ENCODE measurements at places on chromosomes 16 and 17.

GRCh38 chr16:87344165-87344930, 27.2 kb upstream of the C16orf95 start:
- no peak for DNase-seq

DNA sequence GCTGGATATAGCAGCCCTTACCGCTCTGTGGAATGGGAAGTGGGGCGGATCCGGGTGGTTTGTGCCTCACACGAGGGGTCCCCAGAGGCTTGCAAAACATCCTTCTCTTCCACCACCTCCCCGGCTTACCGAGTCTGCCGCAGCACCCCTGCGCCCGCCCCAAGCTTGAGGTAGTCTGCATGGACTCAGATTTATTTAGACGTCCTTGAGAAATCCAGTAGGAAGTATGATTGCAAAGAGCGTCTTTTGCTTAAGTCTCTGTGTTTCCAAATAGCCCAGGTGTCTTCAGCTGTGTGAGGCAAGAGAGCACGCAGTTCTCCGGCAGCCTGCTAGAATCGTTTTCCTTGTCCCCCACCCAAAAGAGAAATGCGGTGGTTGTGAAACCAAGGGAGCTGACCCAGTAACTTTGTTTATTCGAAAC, 2.4 kb downstream of the KIAA0513 start:
- no peak for DNase-seq

DNA sequence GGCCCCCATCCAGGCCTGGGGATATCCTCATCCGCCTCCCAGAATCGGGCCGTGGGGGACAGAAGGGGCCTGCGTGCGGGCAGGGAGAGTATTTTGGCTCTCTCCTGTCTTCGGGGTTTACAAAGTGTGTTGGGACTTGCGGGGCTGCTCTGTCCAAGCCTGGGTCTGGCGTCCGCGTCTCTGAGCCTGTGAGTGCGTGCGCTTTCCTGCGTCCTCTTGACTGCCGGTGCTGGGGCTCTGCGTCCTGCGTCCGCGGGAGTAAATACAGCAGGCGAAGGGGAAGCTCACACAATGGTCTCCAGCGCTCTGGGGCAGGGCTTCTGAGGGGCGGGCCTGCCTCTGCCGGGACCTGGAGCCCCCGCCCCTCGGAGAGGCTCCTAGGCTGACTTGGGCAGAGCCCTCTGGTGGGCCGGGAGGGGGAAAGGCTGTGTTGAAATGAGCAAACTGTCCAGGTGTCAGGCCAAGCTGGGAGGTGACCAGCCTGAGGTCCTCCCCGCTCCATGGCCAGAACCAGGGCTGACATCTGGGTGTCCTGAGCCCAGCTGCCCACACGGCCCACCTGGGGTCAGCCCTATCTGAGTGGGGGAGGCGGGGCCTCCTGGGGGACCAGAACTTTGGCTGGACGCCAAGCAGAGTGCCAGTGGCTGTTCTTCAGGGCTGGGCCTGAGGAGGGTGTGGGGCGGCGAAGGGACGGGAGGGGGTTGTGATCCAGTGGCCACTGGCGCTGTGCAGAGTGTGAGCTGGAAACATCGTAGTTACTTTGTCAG, 233.6 kb downstream of the SEC14L1 start:
- DNase-seq, result peak; percentile 87

GRCh38 chr16:58461640-58462039, 38.3 kb upstream of the NDRG4 start:
- no peak for DNase-seq

- no peak for DNase-seq
Observed at GRCh38 chr16:3674513-3675295, 20.2 kb downstream of the DNASE1 start.

DNA sequence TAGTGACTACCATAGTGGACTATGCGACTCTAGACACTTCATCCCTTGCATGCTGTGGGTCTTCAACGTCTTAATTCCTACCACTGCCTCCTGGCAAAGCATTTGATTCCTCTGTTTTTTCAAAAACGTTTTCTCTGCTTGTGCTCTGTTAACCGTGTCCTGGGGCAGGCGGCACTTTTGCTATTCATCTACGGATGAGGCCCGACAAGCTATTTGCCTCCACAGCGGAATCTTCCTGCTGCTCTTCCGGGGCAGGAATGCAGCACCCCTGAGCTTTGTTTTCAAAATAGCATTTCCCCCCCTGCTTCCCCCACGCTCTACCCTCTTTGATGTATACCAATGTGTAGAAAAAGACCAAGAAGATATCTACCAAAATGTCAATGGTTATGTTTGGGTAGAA, 39.8 kb upstream of the METTL16 start:
- no peak for DNase-seq

DNA sequence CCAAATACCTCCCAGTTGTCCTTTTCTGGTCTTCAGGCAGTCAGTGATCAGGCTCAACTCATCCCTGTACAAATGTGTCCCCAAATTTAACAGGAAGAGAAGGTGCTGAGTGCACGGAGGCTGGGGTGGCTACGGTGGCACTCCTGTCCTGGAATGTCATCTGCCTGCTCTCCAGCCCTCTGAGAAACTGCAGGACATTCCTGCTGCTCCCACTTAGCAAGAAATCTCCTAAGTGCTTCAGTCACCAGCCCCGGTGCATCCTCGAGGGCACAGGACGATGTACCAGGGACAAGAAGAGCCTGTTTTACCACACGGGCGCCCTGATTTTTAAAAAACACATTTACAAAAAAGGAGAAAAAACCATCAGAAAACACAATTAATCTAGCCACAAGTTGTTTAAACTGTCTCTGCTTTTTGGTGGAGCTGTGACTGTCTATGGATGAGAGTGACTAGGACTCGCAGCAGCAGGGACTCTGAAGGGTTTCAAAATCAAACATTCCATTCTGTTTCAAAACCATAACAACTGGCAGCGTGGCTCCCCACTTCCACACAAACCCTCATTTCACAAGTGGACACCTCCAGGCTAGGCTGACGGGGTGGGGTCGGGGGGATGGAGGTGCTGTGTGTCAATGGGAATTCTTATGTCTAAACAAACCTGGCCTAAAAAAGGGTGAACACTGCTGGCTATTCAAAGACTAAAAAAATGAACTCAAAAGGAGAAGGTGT, 65.3 kb upstream of the CNEP1R1 start:
- DNase-seq, result no peak

DNA sequence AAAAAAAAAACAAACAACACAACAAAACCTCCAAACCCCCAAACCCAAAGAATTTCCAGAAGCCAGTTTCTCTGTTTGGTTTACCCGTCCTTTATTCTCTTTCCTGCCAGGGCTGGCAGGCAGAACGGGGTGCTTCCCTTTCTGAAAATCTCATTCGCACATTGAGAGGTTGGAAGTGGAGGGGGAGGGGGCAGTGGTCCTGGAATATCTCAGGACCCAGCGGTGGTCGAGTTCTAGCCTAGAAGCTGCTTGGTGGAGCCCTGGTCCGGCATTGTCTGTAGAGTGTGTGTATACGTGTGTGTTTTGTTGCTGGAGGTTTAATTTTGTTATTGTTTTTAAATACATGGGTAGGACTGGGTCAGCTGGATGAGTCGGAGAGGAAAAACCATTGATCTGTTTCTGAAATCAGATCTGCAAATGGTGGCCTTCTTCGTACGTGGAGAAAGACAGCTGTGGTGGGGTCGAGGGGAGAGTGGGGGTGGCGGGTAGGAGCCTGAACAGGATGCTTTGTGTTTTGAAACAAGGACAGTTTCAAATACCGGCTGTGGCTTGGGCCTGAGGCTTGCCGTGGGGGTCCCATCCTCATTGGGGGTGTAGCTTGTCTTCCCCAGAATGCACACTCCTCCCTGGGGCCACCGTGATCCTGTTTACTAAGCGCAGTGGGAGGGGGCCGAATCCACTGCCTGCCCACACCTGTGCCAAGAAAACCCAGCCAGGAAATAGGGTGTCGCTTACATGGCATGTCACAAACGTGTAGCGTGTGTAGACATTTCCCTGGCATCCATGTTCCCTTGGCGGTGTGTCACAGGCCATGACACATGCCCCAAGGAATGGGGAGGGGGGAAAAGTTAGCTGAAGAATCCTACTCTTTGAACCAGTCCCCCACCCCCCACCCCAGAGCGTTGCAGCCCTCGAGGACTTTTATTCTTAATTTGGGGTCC, 1.6 kb downstream of the CMIP start:
- no peak for DNase-seq

DNA sequence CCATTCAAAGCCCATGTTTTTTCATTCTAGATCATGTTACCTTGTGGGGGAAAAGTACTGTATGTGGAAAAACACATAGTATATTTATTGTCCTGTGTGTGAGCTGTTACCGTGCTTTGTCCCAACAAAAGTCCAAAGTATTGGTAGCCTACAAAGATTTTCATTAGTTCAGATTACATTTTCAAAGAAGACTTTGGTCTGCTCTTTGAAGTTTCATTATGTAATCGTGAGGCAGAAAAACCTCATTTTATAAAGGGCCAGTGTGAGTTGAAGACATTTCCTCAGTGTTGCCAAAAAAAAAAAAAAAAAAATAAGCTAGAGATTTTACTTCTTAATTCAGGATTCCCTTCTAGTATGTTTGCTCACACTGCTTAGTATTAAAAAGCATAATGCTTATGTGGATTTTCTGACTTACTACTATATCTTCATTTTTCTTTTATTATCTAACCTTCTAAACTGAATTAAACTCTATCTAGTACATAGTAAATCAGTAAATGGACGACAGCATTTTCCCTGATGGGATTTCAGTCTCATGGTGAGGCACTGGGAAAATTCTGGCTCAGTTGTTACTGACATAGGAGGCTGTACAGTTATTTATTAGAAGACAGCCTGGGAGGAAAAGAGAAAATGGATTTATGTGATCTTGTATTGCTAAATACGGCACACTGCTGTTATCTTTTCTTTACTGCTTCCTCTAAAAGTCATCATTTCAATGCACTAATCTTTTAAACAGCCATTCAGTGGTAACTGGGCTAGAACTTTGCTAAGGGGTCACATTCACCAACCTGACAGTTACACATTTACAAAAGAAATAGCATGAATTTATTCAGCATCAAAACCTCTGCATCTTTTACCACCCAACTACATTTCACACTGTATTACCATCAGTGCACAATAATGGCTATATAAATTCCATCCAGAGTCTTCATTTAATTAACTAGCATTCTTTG, 100.6 kb downstream of the STXBP4 start:
- no peak for DNase-seq

DNA sequence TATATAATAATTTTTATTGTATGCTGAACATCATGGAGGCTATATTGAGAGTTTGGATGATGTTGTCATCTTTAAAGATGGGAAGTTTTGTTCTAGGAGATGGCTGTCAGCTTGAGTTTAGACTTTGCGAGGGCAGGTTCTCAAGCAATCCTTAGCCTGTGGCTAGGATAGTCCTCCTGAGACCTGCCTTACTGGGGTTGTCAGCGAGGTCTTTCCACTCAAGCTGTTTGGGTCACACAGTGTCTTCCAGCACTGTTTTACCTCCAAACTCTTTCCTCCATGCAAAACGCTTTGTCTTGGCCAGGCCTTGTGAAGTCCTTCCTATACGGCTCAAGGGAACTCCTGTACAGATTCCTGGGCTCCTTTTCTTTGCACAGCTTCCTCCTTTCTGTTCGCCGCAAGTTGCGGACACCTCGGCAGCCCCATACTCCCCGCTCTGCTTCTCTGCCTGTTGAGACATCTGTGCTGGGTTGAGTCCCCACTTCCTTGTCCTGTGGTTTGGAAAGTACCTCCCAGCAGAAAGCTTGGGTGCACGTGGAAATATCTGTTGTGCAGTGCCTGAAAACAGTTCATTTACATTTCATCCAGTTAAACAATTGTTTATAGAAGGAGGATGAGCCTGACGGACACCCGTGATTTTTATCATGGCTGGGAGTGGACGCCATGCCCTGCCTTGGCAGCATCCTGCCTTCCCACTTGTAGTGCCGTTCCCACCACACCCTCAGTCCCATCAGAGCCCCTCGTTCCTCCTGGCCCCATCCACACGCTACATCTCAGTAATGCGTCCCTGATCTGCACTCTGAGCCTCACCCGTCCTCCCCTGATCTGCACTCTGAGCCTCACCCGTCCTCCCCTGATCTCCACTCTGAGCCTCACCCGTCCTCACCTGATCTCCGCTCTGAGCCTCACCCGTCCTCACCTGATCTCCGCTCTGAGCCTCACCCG, 55.0 kb upstream of the CBFA2T3 start:
- no peak for DNase-seq

DNA sequence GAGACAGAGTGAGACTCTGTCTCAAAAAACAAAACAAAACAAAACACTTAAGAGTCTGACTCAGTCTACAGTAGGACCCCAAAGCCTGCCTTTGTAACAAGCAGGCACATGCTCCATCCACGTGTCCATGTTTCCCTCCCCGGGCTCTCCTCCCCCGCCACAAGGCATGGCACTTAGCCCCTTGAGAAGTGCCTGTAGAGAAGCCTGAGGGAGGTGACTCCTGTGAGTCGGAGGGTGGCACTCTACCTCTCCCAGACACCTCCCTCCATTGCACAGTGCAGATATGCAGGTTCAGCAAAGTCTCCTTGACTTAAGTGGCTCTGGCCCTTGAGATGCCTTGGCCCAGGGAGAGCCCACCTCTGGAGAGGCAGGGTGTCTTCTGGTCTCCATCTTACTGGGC, 6.8 kb downstream of the FHOD1 start:
- peak; percentile 39 for DNase-seq

DNA sequence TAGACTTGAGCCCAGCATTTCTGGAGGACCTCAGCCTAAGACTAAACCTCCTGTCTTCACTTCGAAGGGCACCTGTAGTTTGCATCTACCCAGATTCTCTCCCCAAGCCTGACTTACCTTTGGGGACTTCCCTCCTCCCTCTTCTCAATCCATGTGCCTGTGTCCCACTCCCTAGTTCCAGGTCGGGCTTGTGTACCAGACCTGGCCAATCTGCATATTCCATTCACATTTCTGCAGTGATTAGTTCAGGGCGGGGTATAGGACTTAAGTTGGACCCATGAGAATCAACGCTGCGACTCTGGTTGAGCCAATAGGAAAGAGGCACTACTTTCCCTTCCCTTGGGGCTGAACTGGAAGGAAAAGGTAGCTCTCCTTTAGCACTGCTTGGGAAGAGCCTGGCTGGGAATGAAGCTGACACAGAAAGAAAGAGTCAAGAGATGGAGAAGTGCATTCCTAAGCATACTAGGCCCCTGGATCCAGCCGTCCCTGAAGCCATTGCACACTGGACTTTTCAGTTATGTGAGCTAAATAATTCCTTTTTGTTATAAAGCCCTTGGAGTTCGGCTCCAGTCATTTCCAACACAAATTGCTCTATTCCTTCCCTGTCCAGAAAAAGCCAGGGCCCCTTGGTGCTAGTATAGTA, 2.5 kb downstream of the TRADD start:
- DNase-seq, result no peak

- DNase-seq, result peak; percentile 40
Observed at GRCh38 chr16:56382901-56383355, 42.4 kb downstream of the AMFR start.

GRCh38 chr17:47804461-47804860, 17.1 kb downstream of the OSBPL7 start:
- DNase-seq, result no peak
